ENCODE measurements at places on chromosomes 3 and 15. TPM values are rescaled to one million over a fixed set of nuclear protein-coding genes. Genes with fewer than 3 reads are reported as not detected.

DNA sequence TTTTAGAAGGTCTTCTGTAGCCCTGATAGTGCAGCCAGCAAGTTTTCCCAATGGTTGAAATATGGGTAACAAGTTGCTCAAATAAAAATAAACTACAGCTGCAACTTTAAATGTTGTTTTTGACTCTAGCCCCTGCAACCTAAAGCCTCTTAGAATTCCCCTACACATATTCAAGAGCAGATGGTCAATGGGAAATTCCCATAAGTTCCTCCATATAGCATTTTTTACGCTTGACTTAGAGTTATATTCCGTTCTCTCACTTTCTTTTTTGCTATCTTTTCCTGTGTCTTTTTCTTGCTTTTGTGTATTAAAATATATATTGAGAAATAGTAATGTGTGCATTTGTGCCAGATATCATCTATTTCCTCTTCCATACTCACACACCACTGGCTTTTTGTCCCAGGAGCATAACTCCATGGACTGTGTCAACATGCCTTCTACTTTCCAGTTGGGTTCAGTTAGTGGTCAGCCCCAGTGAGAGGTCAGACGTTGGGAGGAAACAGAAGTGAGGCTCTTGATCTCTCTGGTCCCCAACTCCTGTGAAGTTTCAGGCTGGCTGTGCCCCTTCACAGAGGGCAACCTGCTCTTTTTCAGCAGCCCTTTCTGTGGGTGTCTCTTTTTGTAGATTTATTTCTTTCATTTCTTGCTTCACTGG lies 63.3 kb upstream of the TP63 start:
- H3K36me3 ChIP-seq, result no peaks in the 10 kb centered on the region
- no peak overlapping the region for H3K27ac ChIP-seq
- no peak overlapping the region for H3K4me3 ChIP-seq
- no peaks in the 10 kb centered on the region for H3K27me3 ChIP-seq
- no peaks in the 10 kb centered on the region for H3K4me1 ChIP-seq
- DNase-seq, result no peak

The CLSTN2 gene
- total RNA-seq, result 0.22 TPM

- no peak for DNase-seq
- no peaks in the 10 kb centered on the region for H3K4me1 ChIP-seq
- no peaks in the 10 kb centered on the region for H3K27me3 ChIP-seq
- H3K27ac ChIP-seq, result no peak overlapping the region
These were observed 333.4 kb downstream of the NAALADL2 start for GRCh38 chr3:175192536-175192935.

The POC1A gene
- 4.4 TPM for total RNA-seq

The GXYLT2 gene
- 1.1 TPM for total RNA-seq

DNA sequence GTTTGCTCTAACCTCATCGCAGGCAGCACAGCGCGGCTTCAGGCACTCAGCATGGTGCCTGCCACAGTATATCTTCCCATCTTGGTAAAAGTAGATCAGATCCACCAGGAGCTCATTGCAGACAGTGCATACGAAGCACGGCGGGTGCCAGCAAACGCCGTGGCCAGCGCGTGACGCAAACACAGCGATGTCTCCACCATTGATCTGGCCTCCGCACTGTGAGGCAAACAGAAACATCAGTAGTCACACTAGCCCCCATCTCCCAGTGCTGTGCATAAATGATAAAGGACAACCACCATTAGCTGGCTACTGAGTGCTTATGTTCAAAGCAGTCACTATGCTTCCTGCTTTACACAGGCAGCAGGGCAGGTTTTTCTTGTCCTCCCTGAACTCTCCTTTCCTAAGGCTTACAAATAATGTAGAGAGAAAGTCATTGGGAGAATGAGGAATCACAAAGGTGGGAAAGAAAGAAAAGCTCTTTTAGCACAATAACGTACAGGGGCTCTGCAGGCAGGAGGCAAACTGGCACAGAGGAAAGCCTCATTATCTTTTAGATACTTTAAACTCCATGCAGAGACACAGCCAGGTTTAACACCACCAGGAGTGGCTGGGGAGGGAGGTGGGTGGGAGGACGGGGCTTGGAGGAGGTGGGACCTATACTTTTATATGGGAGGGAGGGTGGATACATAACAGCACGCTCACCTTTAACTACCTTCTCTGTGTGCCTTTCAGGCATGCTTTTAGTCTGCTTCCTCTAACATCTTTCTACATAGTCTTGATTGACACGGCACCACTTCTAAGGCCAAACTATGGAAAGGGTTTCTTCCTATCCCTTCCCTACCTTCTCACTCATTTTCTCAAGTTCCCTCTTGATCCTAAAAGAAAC lies 67.9 kb downstream of the PRICKLE2 start:
- no peak overlapping the region for H3K4me3 ChIP-seq
- H3K36me3 ChIP-seq, result no peaks in the 10 kb centered on the region
- H3K27ac ChIP-seq, result no peak overlapping the region

GRCh38 chr3:53016236-53016635 lies 29.6 kb downstream of the SFMBT1 start:
- H3K36me3 ChIP-seq, result no peaks in the 10 kb centered on the region
- no peak overlapping the region for H3K4me3 ChIP-seq
- no peaks in the 10 kb centered on the region for H3K4me1 ChIP-seq
- no peak for DNase-seq
- H3K27me3 ChIP-seq, result no peaks in the 10 kb centered on the region
- no peak overlapping the region for H3K27ac ChIP-seq

DNA sequence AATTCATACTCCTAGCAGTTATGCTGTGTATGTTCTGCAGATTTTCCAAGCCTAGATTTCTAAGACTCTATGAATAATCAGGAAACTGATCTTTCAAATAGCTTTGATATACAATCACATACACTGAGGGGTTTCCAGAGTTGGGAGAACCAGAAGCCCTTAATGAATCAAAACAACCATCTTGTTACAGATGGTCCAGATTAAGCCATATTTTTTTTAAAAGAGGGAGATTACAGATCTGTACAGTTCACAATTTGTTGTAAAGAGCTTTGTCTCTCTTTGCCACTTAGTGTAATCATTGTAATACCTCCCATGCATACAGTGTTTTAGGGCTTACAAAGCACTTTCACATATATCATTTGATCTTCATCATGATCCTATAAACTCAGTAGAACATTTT lies 47.7 kb downstream of the CADPS start:
- no peak overlapping the region for H3K27ac ChIP-seq
- no peaks in the 10 kb centered on the region for H3K4me1 ChIP-seq
- no peaks in the 10 kb centered on the region for H3K27me3 ChIP-seq
- H3K36me3 ChIP-seq, result no peaks in the 10 kb centered on the region
- H3K4me3 ChIP-seq, result no peak overlapping the region

- no peaks in the 10 kb centered on the region for H3K36me3 ChIP-seq
- H3K27ac ChIP-seq, result peak overlapping the region; percentile 78
- no peak for DNase-seq
- H3K27me3 ChIP-seq, result no peaks in the 10 kb centered on the region
- H3K4me1 ChIP-seq, result peaks cover 51% of the 10 kb centered on the region
These were observed 9.9 kb downstream of the CCR5 start for GRCh38 chr3:46380471-46381221.

DNA sequence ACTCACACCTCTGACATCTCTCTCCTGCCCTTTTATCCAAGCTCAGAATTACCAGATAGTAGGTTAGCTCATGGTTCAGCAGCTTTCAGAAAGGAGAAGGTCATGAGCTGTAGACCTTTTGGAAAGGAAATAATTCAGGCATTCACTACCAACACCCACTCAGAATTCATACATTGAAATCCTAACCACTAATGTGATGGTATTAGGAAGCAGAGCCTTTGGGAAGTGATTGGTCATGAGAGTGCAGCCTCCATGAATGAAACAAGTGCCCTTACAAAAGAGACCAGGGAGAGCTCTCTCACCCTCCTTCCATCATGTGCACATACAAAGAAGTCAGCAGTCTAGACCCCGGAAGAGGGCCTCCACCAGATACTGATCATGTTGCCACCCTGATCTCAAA lies 315.8 kb upstream of the CCDC54 start:
- peaks cover 7% of the 10 kb centered on the region for H3K4me1 ChIP-seq
- H3K27ac ChIP-seq, result no peak overlapping the region
- no peaks in the 10 kb centered on the region for H3K36me3 ChIP-seq
- no peak overlapping the region for H3K4me3 ChIP-seq

GRCh38 chr3:31213869-31214486 lies 318.7 kb upstream of the STT3B start:
- no peaks in the 10 kb centered on the region for H3K27me3 ChIP-seq
- no peaks in the 10 kb centered on the region for H3K36me3 ChIP-seq
- H3K4me1 ChIP-seq, result peaks cover 25% of the 10 kb centered on the region
- H3K27ac ChIP-seq, result no peak overlapping the region
- no peak for DNase-seq
- no peak overlapping the region for H3K4me3 ChIP-seq

The ROPN1 gene
- total RNA-seq, result not detected

DNA sequence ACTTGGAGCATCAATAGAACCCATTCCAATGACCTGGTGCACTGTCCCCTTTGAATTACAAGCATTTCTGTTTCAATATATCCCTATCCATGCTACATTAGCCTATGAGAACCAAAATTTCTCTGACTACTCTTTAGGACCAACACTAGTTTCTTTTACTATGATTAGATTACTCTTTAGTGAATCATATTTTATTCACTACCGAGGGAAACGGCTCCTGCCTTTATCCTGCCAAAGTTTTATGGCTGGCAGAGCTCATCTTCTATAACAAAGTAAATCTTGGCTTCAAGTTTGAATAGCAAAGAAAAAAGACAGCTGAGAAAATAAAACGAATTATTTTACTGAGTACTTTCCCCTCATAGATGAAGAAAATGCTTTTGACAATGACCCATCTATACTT lies 120.9 kb downstream of the SLC9A9 start:
- no peaks in the 10 kb centered on the region for H3K27me3 ChIP-seq
- H3K4me1 ChIP-seq, result no peaks in the 10 kb centered on the region
- H3K4me3 ChIP-seq, result no peak overlapping the region
- H3K27ac ChIP-seq, result no peak overlapping the region
- DNase-seq, result no peak
- H3K36me3 ChIP-seq, result no peaks in the 10 kb centered on the region

DNA sequence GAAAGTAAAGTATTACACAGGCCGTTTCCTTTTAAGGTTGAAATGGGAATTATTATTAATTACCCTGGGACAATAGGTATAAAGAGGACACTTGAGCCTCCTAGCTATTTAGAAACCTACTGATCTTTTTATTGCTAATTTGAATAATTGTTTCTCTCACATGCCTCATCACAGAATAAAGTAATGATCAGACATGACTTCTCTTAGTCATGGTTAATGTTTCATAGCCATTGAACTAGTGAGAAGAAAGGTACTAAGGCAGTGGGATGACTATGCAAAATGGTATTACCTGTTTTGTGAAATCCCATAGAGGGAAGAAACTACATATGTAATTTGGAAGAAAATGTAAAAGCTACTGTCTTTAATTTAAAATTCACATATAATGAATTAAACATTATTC lies 85.6 kb downstream of the EPHA6 start:
- no peaks in the 10 kb centered on the region for H3K36me3 ChIP-seq
- no peak for DNase-seq
- no peak overlapping the region for H3K4me3 ChIP-seq
- no peaks in the 10 kb centered on the region for H3K4me1 ChIP-seq

The GABRR3 gene
- not detected for total RNA-seq

DNA sequence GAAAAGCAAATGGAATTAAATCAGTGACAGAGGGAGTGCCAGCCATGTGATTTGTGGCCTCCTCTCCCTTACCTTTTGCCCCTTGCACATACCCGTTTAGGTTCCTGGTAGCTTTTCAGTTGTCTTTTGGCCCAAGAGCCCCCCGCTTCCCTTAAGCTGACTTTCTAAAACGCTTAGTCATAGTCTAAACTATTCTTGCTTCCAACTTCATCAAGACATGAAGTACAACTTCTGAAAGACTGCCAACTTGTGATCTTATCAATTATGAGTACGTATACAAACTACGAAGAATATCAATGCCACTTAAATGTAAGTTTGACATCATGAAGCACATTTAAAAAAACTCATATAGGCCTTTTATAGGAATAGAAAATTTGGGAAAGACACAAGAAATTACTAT lies 61.9 kb downstream of the EIF3J start:
- H3K27me3 ChIP-seq, result no peaks in the 10 kb centered on the region
- H3K4me1 ChIP-seq, result no peaks in the 10 kb centered on the region
- no peak overlapping the region for H3K4me3 ChIP-seq
- peaks cover 92% of the 10 kb centered on the region for H3K36me3 ChIP-seq
- DNase-seq, result no peak

GRCh38 chr3:195115600-195116406 lies 155.2 kb downstream of the XXYLT1 start:
- H3K4me3 ChIP-seq, result no peak overlapping the region
- H3K36me3 ChIP-seq, result no peaks in the 10 kb centered on the region
- no peaks in the 10 kb centered on the region for H3K27me3 ChIP-seq

- peaks cover 27% of the 10 kb centered on the region for H3K36me3 ChIP-seq
- H3K27me3 ChIP-seq, result no peaks in the 10 kb centered on the region
- no peak overlapping the region for H3K4me3 ChIP-seq
These were observed 6.3 kb upstream of the PKM start for GRCh38 chr15:72237029-72237852.

The MORC1 gene
- not detected for total RNA-seq

The CCDC54 gene
- total RNA-seq, result not detected

GRCh38 chr3:135944831-135945230 lies 20.7 kb upstream of the PPP2R3A start:
- no peak for DNase-seq
- H3K4me1 ChIP-seq, result no peaks in the 10 kb centered on the region
- H3K36me3 ChIP-seq, result no peaks in the 10 kb centered on the region

The HTR3E gene
- total RNA-seq, result not detected

GRCh38 chr3:66411961-66412887 lies 88.6 kb downstream of the LRIG1 start:
- no peaks in the 10 kb centered on the region for H3K4me1 ChIP-seq
- peaks cover 45% of the 10 kb centered on the region for H3K36me3 ChIP-seq
- no peak for DNase-seq
- no peak overlapping the region for H3K27ac ChIP-seq
- H3K4me3 ChIP-seq, result no peak overlapping the region

DNA sequence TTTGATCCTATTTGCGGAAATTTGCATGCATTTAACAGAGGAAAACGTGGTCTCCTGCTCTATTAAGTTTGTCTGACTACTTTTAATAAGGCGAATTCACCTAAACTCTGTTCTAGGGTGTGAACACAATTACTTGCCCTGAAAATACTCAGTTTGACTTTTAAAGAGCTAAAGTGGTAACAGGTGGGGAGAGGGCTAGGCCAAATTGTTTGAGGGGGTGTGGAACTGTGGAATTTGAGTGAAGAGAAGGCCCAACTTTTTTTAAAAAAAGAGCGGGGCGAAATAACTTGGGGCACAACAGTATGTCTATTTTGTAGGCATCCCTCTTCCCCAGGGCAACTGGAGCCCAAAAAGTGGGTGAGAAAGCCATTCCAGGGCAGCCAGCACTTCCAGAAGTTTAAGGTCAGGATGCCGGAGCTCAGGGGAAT lies 580 bp upstream of the FXR1 start:
- H3K36me3 ChIP-seq, result peaks cover 8% of the 10 kb centered on the region
- H3K4me3 ChIP-seq, result peak overlapping the region; percentile 55
- DNase-seq, result no peak
- H3K27me3 ChIP-seq, result no peaks in the 10 kb centered on the region
- H3K27ac ChIP-seq, result peak overlapping the region; percentile 92
- H3K4me1 ChIP-seq, result peaks cover 47% of the 10 kb centered on the region

Measured in spleen (tissue), 13 donors.